ENCODE measurements at places on chromosomes 2 and 18.

DNA sequence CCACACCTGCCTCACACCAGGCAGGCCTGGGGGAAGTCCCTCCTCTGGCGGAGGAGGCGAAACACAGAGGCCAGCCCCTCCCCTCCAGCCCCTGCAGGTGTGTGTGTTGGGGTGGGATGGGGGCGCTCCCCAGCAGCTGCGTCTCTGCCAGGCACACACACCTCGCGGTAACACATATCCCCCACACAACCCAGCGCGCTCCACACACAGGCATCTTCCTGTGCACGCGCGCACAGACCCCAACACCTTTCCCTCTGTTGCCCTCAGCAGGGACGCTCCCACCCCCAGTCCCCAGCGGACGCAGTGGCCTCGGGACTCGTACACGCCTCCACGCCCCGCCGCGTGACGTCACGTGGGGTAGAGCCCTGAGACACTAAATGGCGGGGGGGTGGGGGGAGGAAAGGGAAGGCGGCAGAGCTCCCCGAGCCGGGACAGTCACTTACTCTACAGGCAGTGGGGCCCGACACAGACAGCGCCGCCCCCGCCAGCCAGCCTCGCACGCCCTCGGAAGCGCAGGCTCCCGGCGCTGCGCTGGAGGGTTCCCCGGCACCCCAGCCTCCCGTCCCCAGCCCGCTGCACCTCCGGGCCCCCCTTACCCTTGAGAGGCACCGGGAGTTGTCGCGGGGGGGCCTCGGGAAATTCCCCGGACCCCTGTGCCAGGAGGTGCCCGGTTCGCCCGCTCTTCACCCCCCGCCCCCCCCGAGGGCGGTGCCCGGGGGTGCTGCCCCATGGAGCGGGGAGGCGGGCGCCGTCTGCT is at the start of gene WNT10A:
TSS of gene WNT10A (plus strand) at position 751 of the 757 bp plus-strand sequence. CDS start 144 bp downstream, outside the sequence.
- DNase-seq, result peak; percentile 90

GRCh38 chr18:57441071-57441794 is 6.1 kb downstream of the ONECUT2 start:
- DNase-seq, result no peak

GRCh38 chr2:44269831-44270230 is 5.4 kb upstream of the SLC3A1 start:
- no peak for DNase-seq

GRCh38 chr2:23538566-23538965 is 153.6 kb downstream of the KLHL29 start:
- no peak for DNase-seq

- no peak for DNase-seq
Observed at GRCh38 chr2:20757405-20758090, 65.4 kb downstream of the LDAH start.

GRCh38 chr2:23453432-23453831 is 68.5 kb downstream of the KLHL29 start:
- no peak for DNase-seq

DNA sequence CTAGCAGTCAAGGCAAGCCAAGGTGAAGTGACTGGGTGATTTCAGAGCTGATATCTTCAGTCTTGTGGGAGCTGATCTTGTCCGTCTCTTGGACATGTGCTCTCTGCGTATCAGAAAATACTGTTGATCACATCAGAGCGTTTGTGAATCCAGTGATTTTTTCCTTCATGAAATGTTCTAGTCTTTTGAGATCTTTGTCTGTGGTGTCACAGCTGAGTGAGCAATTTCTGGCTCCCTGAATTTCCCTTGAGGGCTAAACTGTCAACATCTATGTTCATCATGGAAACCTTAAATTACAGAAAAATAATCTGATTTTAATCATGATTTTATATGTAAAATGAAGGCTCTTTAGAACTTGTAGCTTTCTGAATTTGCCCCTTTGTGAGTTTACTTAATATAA is 432.0 kb downstream of the CCDC85A start:
- DNase-seq, result no peak

GRCh38 chr18:59576541-59577385 is 120.5 kb downstream of the CCBE1 start:
- no peak for DNase-seq

DNA sequence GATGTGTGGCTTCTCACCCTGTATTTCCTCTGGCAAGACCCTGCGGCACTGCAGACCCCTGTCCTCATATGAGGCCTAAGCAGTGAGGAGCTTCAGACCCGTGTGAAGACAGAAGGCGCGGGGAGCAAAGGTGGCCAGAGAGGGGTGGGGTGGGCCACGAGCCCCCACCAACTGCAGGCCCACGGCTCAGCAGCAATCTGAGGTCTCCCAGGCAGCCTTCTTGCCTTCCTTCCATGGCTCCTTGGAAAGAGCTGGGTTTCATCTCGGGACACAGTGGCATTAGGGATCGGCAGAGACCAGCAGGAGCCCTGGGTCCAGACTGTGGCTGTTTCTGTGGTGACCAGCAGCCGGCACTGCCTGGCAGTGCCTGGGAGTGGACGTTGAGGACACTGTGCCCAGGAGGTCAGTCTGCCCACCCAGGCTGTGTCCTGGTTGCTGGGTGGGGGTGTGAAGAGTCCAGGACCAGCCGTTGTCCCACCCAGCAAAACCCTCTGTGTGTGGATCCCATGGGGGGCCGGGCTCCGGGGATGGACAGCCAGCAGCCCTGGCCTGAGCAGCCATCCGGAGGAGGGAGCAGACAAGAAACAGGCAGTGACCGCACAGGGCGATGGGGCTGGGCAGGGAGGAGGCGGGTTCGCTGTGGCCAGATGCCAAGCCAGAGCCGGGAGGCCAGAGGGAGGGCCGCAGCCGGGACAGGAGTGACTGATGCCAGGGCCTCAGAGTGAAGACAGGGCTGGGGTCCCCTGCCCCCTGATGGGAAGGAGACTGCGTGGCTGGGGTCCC is 73.8 kb downstream of the RRM2 start:
- DNase-seq, result no peak

DNA sequence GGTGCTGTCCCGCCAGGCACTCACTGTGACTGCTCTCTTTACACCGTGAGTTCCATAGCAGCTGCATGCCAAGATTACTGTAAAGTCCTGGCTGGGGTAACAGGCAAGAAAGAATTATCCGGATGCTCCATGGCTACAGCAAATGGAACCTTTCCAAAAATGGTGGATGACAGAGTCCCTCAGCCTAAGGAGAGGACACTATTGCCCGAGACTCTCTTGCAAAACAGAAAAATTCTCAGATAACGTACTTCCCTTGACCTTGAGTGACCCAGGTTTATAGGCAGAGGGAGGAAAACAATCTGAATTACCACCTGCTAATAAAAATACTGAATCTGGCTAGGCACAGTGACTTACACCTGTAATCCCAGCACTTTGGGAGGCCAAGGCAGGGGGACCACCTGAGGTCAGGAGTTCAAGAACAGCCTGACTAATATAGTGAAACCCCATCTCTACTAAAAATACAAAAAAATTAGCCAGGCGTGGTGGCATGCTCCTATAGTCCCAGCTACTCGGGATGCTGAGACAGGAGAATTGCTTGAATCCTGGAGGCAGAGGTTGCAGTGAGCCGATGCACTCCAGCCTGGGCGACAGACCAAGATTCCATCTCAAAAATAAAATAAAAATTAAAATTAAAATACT is 4.5 kb downstream of the CYS1 start:
- DNase-seq, result no peak

DNA sequence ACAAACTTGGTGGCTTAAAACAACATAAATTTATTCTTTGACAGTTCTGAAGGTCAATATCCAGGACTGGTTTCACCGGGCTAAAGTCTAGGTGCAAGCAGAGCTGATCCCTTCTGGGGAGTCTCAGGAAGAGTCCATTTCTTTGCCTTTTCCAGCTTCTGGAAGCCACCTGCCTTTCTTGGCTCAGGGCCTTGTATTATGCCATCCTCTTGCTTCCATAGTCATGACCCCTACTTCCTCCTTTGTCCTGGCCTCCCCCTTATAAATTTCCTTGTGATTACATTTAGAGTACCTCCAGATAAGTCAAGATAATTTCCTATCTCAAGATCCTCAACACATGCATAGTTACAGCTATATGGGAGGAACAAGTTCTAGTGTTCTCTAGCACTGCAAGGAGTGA is 1089.5 kb downstream of the LRP1B start:
- no peak for DNase-seq

DNA sequence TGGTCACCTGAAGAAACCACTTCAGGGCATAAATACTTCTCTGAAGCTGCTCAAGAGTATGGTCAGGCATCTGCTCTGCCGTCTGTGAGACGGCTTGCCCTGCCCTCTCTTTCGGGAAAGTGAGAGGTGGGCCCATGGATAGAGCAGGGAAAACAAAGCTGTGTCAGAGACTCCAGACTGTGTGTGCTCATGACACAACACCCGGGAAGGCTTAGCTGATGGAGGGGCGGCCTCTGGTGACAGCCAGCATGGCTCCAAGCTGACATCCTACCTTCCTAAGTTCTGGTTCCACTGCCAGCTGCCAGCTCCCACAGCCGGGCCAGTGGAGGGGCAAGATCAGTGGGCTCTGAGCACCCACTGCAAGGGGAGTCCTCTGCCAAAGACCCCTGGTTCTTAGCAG is 215.3 kb downstream of the ANKRD30B start:
- no peak for DNase-seq

- no peak for DNase-seq
Observed at GRCh38 chr2:218798767-218799504, 17.0 kb downstream of the CYP27A1 start.

GRCh38 chr18:11960743-11961380 is 20.4 kb upstream of the IMPA2 start:
- no peak for DNase-seq

DNA sequence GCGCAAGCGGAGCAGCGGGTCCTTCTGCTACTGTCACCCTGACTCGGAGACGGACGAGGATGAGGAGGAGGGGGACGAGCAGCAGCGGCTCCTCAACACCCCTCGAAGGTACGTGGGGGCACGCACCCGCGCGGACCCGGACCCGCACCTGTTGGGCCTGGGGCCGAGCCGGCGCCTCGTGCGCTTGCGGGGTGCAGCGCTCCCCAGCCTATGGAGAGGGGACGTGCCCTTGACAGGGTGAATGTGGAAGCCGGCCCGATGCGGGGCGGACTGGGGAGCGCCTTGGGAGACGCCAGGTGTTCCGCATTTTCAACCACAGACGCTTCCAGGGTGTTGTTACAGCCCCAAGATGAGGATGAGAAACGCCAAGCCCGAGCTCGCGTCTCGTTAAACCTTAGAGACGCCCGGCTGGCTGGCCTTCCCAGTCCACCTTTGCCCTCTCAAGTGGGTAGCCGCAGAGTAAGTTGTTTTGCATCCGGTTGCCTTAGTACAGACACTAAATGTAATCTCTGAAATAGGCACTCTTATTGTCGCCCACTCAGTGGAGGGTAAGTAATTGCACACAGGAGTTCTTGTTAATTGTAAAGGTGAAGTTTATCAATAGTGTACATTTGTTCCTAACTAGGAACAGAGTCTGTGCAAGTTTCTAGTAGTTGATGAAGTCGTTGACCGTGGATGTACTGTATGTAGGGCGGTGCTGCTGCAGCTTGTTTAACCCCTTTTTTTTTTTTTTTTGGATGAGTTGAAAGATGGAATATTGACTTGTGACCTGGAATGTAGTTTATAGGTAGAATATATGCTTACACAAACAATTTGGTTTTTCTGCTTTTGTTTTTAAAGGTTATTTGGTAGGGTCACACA is 815 bp downstream of the GMCL1 start:
- peak; percentile 38 for DNase-seq

GRCh38 chr18:36322734-36323133 is 25.2 kb downstream of the FHOD3 start:
- no peak for DNase-seq

GRCh38 chr2:25252291-25253152 is 84.1 kb upstream of the POMC start:
- peak; percentile 49 for DNase-seq

- DNase-seq, result no peak
Observed at GRCh38 chr18:57084331-57085271, 62.3 kb upstream of the BOD1L2 start.

- DNase-seq, result peak; percentile 22
Observed at GRCh38 chr18:3177902-3178687, 41.7 kb downstream of the MYOM1 start.

DNA sequence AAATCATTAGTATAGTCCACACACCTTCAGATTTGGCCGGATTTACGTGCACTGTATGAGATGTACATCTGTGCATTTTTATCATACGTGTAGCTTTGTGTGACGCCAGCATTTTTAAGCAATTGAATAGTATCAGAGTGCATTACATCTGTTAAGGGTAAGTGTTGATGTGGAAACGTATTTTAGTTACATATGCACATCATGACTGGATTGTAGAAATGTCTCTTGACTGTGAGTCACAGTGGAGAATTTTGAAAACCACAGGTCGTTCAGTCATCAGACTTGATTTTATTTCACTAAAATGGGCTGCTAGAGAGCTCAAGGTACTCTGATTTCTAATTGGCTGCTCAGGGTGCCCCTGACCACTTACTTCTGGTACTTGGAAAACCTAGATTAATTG is 5.4 kb upstream of the GPBAR1 start:
- DNase-seq, result no peak

DNA sequence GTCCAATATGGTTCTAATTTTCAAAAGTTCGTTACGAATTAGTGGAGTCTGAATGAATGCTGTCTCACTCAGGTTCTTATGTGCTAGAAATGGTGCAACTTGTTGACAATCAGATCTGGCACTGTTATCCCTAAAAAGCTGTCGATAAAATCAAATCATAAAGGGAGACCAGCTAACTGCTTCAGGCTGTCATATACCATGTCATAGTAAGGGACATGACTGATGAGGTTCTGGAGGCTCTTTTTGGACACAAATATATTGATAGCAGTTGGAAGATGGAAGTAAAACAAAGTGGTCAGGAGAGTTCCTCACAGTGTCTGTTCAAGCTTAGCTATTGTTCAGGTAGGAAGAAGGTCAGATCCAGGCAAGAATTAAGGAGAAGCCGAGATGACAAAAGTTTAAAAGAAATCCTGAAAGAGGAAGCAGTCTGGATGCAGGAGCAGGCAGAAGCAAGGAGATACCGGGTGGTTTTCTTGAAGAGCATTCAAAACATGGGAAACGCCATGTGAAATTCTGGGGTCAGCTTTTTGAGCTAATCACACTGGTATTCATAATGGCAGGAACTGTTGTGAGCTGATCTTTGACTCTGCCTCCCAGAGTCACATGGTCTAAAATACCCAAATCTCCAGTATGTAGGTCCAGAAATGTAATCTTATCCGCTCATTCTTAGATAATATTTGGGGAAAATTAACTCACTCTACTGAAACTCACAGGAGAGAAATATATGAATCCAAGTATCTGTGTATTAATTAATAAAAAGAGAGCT is 9.4 kb upstream of the CAVIN2 start:
- DNase-seq, result no peak

DNA sequence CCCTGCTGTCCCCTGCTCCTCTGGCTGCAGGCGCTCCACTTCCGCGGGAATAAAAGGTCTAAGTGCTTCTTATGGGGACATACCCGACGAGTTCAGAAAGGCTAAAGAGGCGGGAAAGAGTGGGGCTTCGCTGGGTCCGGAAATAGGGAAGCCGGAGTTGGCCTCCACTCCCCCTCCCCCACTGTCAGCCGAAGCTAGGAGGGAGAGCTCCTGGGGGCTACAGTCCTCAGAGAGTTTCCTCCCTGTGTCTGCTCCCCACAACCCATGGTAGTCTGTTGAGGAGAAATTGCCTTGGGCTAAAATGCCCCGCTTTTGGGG is 7.2 kb downstream of the GAD1 start:
- no peak for DNase-seq
